A549 treated with Hydrocortisone at 1 μM for 4 hours (cell line): ENCODE measurements at places on chromosomes 12 and 14. TPM values are rescaled to one million over a fixed set of nuclear protein-coding genes. Genes with fewer than 3 reads are reported as not detected.

The ASCL1 gene
- 0.03 TPM in 1 of 5 replicates, not detected in the others for total RNA-seq

The RNASE3 gene
- total RNA-seq = not detected in 5 replicates

The RTN1 gene
- total RNA-seq = 0.07 to 0.12 TPM (median 0.12 TPM) in 3 of 5 replicates, not detected in the others

The MFAP5 gene
- total RNA-seq = 0.12 to 0.49 TPM (median 0.23 TPM) in 5 replicates

The KRT82 gene
- total RNA-seq = not detected in 5 replicates

The KLRB1 gene
- not detected in 5 replicates for total RNA-seq

The SOAT2 gene
- 0.10 to 0.37 TPM (median 0.26 TPM) in 5 replicates for total RNA-seq

The RTL1 gene
- total RNA-seq = 0.14 to 0.29 TPM (median 0.28 TPM) in 5 replicates

The HOTAIR gene
- 0.13 to 0.48 TPM (median 0.17 TPM) in 5 replicates for total RNA-seq

The MCRS1 gene
- total RNA-seq = 61.5 to 65.6 TPM (median 63.8 TPM) in 5 replicates

The MGAT4C gene
- 0.02 to 0.09 TPM (median 0.06 TPM) in 4 of 5 replicates, not detected in the other for total RNA-seq

The PTPRR gene
- total RNA-seq = 0.21 to 0.46 TPM (median 0.36 TPM) in 5 replicates

The TMEM52B gene
- 0.06 to 0.28 TPM (median 0.22 TPM) in 5 replicates for total RNA-seq

The DIO3 gene
- 0.05 to 0.08 TPM (median 0.05 TPM) in 4 of 5 replicates, not detected in the other for total RNA-seq

The PIK3C2G gene
- total RNA-seq = not detected in 5 replicates

The PPFIA2 gene
- total RNA-seq = not detected in 5 replicates

The PTPRB gene
- 0.48 to 1.1 TPM (median 0.69 TPM) in 5 replicates for total RNA-seq

The SLC25A47 gene
- total RNA-seq = not detected in 5 replicates

The SLC35F4 gene
- total RNA-seq = not detected in 5 replicates

The GMFB gene
- total RNA-seq = 32.4 to 60.8 TPM (median 40.2 TPM) in 5 replicates

The KRT6B gene
- 0.05 to 0.09 TPM in 2 of 5 replicates, not detected in the others for total RNA-seq

The POTEM gene
- not detected in 5 replicates for total RNA-seq

The FAM181A gene
- not detected in 5 replicates for total RNA-seq

The NUBPL gene
- 7.4 to 9.9 TPM (median 7.9 TPM) in 5 replicates for total RNA-seq

The INSM2 gene
- total RNA-seq = 0.05 to 0.10 TPM (median 0.05 TPM) in 4 of 5 replicates, not detected in the other

The PRB2 gene
- not detected in 5 replicates for total RNA-seq

The RFX4 gene
- total RNA-seq = 0.03 TPM in 1 of 5 replicates, not detected in the others

The GCH1 gene
- total RNA-seq = 3.5 to 4.2 TPM (median 3.8 TPM) in 5 replicates

The SPX gene
- total RNA-seq = 3.7 to 4.3 TPM (median 4.0 TPM) in 5 replicates

The COCH gene
- 21.3 to 28.0 TPM (median 25.2 TPM) in 5 replicates for total RNA-seq

The SERPINA10 gene
- 0.05 TPM in 1 of 5 replicates, not detected in the others for total RNA-seq

The HPD gene
- 1.4 to 2.1 TPM (median 1.9 TPM) in 5 replicates for total RNA-seq

The DPPA3 gene
- total RNA-seq = not detected in 5 replicates

The TECPR2 gene
- 6.0 to 8.9 TPM (median 7.7 TPM) in 5 replicates for total RNA-seq

The OR6C65 gene
- total RNA-seq = not detected in 5 replicates

The WDHD1 gene
- total RNA-seq = 9.4 to 13.7 TPM (median 10.6 TPM) in 5 replicates

The PHETA1 gene
- total RNA-seq = 7.5 to 9.8 TPM (median 9.2 TPM) in 5 replicates

The RBP5 gene
- not detected in 5 replicates for total RNA-seq

The ACRBP gene
- total RNA-seq = 0.18 to 0.56 TPM (median 0.33 TPM) in 3 of 5 replicates, not detected in the others

The RPS6KL1 gene
- 0.21 to 0.67 TPM (median 0.45 TPM) in 5 replicates for total RNA-seq

The MON2 gene
- 10.7 to 17.4 TPM (median 15.2 TPM) in 5 replicates for total RNA-seq

The BCL11B gene
- total RNA-seq = 0.24 to 0.46 TPM (median 0.33 TPM) in 5 replicates

The ERBB3 gene
- total RNA-seq = 0.78 to 1.5 TPM (median 1.1 TPM) in 5 replicates

The PROX2 gene
- total RNA-seq = not detected in 5 replicates

The FSCB gene
- not detected in 5 replicates for total RNA-seq

The KRT5 gene
- 0.39 to 0.69 TPM (median 0.53 TPM) in 5 replicates for total RNA-seq

The TAS2R8 gene
- not detected in 5 replicates for total RNA-seq

The MDP1 gene
- 28.0 to 33.9 TPM (median 32.1 TPM) in 5 replicates for total RNA-seq
